ENCODE measurements at places on chromosomes 11 and 22. TPM values are rescaled to one million over a fixed set of nuclear protein-coding genes. Genes with fewer than 3 reads are reported as not detected.

Gene SLC25A45
- 5.6 TPM for total RNA-seq

- DNase-seq = peak; percentile 85
Observed at GRCh38 chr22:46007003-46007847, 30.3 kb upstream of the WNT7B start.

DNA sequence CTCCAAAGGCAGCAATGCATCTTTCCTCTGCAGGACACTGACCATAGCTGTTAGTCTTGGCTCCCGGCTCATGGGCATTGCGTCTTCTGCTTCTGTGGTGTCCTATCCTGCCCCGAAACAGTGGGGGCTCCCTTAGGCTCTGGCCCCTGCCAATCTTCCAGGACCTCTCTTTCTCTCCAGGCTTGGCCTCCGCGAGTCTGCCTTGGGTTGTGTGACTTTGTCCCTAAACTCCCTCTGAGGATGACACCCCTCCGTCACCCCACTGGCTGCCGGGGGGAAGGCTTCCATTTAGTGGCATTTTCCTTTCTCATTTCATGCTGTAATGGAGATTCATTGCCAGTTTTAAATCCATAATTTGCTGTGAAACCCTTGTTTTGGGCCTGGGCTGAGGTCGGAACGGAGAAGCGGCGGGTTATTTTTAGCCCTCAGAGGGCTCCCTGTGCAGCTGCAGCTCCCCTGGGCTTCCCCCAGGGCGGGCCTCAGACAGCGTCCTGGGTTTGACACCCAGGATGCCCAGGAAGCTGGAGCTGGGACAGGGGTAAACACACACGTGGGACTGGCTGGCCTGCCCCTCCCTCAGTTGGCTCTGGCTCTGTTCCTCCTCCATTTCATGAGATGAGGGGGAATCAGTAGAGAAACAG lies 156.1 kb downstream of the ST3GAL4 start:
- peak; percentile 17 for DNase-seq

Gene CYTH4
- total RNA-seq = 7.5 TPM

- no peak for DNase-seq
Observed at GRCh38 chr11:29361369-29361768, 655.5 kb downstream of the KCNA4 start.

Gene UCP3
- 13.1 TPM for total RNA-seq

Gene SNX32
- total RNA-seq = not detected

Gene ANO1
- 6.7 TPM for total RNA-seq

DNA sequence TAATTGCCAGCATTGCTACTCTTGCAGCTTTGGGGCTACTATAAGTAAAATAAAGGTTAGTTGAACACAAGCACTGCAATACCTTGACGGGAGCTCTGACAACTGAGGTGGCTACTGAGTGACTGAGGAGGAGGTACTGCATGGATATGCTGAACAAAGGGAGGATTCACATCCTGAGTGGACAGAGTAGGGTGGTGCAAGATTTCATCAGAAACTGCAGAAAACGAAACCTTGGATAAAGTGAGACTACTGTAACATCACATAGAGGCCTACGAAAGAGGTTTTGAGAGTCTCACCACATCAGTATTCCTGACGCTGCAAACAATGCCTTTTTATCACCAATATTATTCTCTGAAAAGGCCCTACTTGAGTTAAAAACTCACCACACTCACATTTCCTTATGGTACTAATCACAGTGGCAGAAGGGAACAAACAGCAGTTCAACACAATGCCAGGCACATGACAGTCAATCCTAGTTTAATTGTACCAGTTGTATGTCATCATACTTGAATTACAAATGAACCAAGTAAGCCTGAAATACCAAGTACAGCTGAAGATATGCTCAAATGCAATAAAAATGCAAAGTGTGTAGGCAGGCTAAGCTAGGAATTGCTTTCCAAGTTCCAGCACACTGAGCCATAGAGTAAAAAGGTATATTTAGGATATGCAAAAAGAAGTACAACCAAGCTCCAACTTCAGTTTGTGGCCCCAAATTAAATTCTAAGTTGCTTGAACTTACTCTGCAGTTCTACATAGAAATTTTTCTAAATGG lies 4.0 kb upstream of the GPR83 start:
- DNase-seq = no peak

DNA sequence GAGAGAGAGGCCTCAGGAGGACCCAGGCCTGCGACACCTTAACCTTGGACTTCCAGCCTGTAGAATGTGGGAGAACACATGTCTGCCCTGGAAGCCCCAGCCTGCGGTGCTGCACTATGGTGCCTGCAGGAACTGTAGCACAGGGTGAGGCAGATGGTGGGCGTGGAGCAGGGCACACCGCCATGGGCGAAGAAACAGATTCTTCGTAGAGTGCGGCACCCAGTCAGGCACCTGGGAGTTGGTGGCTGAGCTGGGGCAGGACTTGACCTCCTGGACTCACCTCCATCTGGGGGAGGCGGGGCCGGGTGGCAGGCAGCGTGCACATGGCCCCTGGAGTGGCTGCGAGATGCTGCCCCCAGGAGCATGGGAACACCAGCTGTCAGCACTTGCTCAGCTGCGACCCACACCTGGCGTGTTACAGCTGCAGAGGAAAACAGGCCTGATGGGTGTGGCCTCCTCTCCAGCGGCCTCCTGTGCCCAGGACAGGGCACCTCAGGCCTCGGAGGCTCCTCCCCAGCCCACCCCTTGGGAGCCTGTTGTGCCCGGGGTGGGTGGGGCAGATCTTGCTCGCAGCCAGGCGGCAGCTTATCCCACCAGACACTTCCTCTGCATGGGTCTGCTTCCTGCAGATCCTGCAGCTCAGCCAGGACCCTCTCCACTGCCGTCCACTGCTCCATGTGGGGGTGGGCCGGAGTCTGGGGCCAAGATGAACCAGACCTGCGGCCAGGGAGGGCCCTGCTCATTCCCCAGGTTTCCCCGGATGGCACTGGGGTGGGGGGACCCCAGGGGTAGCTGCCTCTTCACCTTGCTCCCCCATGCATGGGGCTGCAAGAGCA lies 80.4 kb downstream of the MYEOV start:
- DNase-seq = no peak

- DNase-seq = no peak
Observed at GRCh38 chr11:47468598-47469214, 19.8 kb upstream of the RAPSN start.

Gene ZNF143
- total RNA-seq = 22.7 TPM

Gene PPP2R5B
- total RNA-seq = 20.6 TPM

Gene RFPL2
- total RNA-seq = not detected

DNA sequence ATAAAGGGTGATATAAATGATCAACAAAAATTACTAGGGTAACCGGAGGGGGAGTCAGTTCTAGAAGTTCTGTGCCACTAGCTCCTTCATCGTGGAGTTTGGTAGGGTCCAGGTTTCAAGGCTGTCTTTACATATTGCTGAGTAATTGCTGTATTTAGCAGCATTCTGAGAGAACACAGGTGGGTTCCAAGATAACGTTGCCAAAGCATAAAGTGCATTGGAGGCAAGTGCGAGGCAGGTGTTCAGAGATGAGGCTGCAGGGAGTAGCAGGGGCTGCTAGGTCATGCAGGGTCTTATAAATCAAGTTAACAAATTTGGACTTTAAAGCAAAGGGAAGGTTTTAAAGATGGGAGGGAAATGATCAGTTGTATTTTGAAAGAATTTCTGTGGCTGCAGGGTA lies 17.8 kb downstream of the SGSM3 start:
- DNase-seq = no peak

- no peak for DNase-seq
Observed at GRCh38 chr11:90698238-90698637, 475.4 kb upstream of the CHORDC1 start.

Gene TMEM86A
- 4.6 TPM for total RNA-seq

Gene OR4A16
- not detected for total RNA-seq

DNA sequence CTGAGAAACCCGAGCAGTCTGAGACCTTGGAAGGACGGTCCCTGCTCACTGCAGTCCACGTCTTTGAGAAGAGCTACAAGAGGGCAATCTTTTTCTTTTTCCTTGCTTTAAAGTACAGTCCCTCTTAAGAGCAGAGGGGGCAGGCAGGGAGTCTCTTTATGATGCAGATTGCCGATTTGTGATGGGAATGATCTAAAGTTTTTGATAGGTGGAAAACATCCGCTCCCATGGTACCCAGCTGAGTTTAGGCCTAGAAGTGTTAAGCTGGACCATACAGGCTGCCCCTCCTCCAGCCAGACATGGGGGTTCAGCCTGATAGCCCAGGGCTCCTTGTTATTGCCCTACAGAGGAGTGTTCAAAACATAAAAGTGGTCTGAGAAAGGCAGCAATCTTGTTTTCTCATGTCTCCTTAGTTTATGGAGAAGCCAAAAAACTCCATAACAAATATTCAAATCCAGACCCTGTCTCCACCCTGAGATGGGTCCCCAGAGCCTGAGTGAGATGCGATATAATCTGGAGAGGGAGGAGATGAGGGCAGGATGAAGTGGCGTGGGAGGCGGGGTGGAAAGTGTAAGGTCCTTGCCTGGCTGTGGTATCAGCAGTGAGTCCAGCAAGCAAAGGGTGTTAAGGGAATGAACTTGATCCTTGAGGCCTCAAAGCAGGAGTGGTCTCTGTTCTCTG lies 135.1 kb downstream of the FDX1 start:
- no peak for DNase-seq

Gene DUSP8
- 10.5 TPM for total RNA-seq

GRCh38 chr11:3380706-3381545 lies 2.0 kb upstream of the ZNF195 start:
- no peak for DNase-seq

- no peak for DNase-seq
Observed at GRCh38 chr11:46331282-46331984, 15.8 kb upstream of the DGKZ start.

DNA sequence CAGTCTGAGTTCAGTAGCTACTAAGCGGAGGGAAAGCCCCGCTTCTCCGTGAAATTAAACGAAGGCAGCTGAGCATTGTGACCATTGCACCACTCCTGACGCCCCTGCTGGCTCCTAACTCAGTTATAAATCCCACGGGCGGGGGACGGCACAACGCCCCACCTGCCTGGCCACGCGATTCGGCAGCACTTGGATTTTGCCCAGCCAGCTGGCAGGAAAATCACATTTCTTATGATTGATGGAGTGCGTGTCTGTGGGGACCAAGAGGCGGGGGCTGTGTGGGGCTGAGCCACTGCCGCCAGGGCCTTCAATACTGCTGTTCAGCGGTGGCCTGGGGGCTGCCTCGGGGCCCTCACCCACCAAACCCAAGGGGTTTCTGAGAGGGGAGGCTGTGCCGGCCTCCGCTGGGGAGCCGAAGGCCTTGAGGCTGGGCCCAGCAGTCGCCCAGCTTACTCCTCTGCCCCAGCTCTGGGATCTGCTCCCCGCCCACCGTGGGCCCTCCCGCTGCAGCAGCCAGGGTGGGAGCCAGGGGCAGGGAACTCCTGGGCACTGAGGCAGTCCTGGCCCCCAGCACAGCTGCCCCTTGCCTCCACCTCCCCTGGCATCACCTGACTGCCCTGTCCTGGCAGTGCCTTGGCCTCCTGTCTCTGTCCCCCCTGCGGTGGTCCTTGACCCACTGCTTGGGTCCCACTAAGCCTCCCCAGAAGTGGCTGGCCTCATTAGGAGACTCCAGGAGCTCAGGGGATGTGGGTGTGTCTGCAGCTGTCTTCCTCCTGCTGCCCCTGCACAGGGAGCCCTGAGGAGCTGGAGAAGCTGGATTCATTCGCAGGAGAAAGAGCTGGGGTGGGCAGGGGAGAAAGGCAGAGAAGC lies 30.7 kb downstream of the SHISAL1 start:
- DNase-seq = no peak

- no peak for DNase-seq
Observed at GRCh38 chr11:121767433-121767832, 314.7 kb upstream of the SORL1-AS1 start.

Measured in Right ventricle myocardium inferior (tissue), 1 donor.